ENCODE measurements at places on chromosomes 5 and 9. TPM values are rescaled to one million over a fixed set of nuclear protein-coding genes. Genes with fewer than 3 reads are reported as not detected.
A peak's percentile ranks its signal among the peaks of the same experiment; 100 is the strongest.

DNA sequence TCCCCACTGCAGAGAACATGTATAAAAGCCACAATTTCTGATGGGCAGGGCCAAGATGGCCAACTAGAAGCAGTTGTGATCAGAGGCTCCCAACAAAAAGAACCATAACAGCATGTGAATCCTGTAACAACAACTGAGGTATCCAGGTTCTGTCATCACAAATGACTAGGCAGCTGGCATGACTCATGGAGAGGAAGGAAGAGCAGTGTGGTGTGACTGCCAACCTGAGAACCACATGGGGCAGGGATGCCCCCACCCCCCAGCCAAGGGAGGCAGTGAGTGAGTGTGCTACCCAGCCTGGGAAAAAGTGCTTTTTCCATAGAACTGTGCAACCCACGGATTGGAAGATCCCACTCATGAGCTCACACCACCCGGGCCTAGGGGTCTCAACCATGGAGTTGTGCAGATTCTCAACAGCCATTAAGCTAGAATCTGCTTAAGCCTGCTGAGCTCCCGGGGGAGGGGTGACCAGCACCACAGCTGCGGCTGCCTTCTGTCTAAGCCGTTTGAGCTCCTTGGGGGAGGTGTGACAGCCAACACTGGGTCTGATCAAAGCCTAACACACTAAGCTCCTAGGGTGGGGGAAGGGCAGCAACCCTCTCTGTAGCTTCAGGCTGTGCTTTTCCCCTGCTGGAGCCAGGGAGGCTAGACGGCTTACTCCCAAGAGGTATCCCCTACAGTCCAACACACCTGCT is 80.1 kb upstream of the DMAC1 start:
- no peaks in the 10 kb centered on the region for H3K4me1 ChIP-seq
- H3K36me3 ChIP-seq = no peaks in the 10 kb centered on the region
- DNase-seq = no peak

GRCh38 chr9:137454597-137455358 is 4.4 kb downstream of the NSMF start:
- DNase-seq = no peak
- H3K4me1 ChIP-seq = peaks cover 7% of the 10 kb centered on the region
- H3K36me3 ChIP-seq = no peaks in the 10 kb centered on the region
- H3K27ac ChIP-seq = peak overlapping the region; percentile 48

DNA sequence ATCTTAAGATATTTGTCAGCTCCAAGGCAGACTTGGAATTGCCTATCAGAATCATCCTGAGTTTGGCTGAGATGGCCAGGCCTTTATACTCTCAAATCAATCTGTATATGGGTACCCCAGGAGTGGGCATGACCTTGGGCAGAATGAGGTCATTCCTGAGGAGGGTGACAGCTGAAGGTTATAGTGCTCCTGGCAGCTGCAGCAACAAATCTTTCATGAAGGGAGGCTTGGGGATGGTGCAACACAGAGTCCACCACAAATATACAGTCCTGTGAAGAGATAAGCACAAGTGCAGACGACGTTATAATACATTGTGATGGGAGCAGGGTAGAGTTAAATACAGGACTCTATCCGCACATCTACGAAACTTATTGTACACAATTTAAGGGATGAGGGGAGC is 21.1 kb upstream of the TRIO start:
- no peaks in the 10 kb centered on the region for H3K27me3 ChIP-seq
- DNase-seq = no peak
- no peaks in the 10 kb centered on the region for H3K4me1 ChIP-seq
- no peaks in the 10 kb centered on the region for H3K36me3 ChIP-seq

DNA sequence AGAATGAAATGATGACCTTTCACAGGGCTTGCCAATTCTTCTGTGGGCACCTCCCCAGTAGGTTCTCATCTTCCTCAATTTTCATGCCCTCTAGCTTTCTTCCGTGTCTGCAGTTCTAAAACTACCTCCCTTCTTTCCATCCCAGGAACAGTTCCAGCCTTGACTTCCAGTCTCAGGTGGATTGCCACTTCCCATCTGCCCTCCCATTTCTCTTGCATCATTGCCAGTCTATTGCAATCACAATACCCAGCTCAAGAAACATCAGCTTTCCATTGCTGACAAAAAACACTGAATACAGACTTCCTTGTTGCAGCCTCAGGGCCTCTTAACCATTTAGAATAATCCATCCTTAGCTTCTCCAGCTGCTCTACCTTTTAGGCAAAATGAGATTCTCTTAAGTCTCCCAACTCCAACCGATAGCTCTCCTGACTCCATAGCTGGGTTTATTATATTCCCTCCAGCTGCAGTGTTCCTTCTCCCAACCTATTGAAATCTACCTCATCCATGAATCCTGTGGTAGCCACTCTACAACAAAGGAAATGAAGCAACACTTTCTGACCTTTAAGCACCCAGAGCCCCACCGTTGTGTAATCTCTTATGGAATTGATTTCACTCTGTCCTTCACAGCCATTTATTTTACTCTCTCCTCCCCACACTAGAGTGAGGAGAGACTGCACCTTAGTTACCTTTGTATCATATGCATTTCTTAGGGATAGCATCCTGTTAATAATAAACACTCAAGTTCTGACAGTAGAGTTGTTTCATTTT is 75.6 kb upstream of the PCA3 start:
- no peak overlapping the region for H3K27ac ChIP-seq
- H3K4me1 ChIP-seq = no peaks in the 10 kb centered on the region
- DNase-seq = no peak
- H3K4me3 ChIP-seq = no peak overlapping the region
- H3K27me3 ChIP-seq = peaks cover 5% of the 10 kb centered on the region

- H3K27ac ChIP-seq = no peak overlapping the region
- no peaks in the 10 kb centered on the region for H3K36me3 ChIP-seq
- H3K4me1 ChIP-seq = no peaks in the 10 kb centered on the region
- no peaks in the 10 kb centered on the region for H3K27me3 ChIP-seq
- no peak overlapping the region for H3K4me3 ChIP-seq
Measured at GRCh38 chr9:6134661-6135180, 80.9 kb upstream of the IL33 start.

GRCh38 chr5:1337489-1338195 is 7.3 kb downstream of the CLPTM1L start:
- H3K4me1 ChIP-seq = no peaks in the 10 kb centered on the region
- DNase-seq = no peak
- no peak overlapping the region for H3K4me3 ChIP-seq
- H3K27ac ChIP-seq = no peak overlapping the region
- H3K36me3 ChIP-seq = peaks cover 6% of the 10 kb centered on the region

DNA sequence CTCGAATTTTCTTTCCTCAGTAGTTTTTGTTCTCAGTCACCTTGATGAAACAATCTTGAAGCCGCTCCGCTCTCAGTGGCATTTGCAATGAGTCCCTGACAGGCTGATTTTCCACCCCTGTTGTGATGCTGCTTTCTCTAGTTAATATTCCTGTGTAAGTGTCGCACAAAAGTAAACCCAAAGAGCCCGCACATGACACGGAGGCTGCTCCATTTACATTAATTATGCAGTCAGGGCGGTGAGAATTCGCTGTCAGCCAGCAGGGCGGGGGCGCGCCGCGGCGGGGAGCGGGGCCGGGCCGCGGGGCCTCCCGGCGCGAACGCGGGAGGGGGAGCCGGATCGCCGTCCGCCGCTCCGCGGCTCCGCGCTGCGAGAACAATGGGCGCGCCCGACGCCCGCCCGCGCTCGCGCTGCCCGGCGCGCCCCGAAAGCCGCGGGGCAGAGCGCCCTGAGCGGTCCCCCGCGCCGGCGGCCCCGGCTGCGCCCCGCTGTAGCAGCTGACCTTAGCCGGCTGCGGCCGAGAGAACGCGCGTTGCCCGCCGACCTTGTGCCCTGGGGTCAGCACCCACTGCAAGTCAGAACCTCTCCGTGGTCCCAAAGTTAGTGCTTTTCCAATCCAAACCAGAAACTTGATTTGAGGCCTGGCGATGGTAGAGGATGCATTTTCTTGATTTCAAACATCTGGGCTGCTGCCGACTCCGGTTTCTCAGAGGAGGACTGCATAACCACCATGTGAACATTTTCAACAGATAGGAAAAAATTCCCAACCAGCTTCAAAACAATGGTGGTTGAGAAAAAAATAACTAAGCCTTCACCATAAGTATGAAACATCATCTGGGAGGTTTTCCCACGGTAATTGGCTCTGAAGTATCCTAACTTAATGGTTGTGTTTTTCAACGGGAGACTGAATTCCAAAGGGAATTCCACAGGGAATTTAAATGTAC is 142.6 kb downstream of the PBX3 start:
- no peak for DNase-seq
- H3K27ac ChIP-seq = no peak overlapping the region
- H3K36me3 ChIP-seq = no peaks in the 10 kb centered on the region
- H3K27me3 ChIP-seq = no peaks in the 10 kb centered on the region

- peak; percentile 43 for DNase-seq
- peak overlapping the region; percentile 90 for H3K27ac ChIP-seq
- peaks cover 10% of the 10 kb centered on the region for H3K4me1 ChIP-seq
- no peaks in the 10 kb centered on the region for H3K27me3 ChIP-seq
Measured at GRCh38 chr9:27528886-27529315, 713 bp downstream of the MOB3B start.

GRCh38 chr9:89564346-89564878 is 40.4 kb upstream of the GADD45G start:
- H3K27ac ChIP-seq = no peak overlapping the region
- H3K4me1 ChIP-seq = no peaks in the 10 kb centered on the region
- no peaks in the 10 kb centered on the region for H3K27me3 ChIP-seq
- H3K36me3 ChIP-seq = no peaks in the 10 kb centered on the region

DNA sequence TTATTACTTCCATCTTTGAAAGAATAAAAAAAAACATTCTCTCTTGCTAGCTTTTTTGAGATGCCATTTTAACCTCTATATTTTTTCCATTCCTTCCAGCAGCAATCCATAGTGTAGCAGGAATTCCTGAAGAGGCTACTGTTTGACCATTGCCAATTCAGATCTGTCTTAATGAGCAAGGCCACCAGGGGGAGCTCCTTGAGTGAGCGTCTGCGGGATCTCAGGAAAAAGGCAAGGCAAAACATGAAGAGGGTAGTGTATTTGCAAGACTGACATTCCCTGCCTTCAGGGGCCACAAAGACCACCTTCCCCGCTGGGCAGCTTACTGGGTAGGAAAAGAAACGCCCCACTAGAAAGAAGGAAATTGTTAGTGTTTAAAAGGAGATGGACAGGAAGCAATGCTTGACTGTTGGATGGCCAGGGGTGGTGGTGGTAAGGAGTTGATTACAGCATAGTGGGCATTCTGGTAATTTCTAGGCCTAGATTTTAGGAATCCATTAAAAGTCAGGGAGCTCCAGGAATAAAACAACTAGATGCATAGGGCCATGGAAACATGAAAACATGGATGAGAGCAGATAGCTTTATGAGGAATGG is 206.6 kb upstream of the HAPLN1 start:
- no peaks in the 10 kb centered on the region for H3K27me3 ChIP-seq
- no peak overlapping the region for H3K27ac ChIP-seq
- no peak for DNase-seq

DNA sequence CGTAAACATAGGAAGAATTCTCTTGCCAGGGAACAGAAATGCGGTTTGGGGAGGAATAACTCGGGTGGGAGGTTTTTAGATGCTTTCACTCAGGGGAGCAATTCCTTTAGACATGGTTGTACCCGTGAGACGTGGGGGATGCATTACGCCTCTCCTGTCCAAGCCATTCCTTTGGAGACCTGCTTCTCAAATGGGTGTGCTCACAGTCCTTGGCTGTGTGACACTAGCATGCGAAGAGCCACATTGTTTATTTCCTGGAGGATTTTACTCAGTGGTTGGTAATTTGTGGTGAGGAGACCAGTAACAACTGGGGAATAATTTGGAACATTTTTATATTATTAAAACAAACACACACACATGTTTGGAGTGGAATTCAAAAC is 18.5 kb downstream of the COL15A1 start:
- H3K36me3 ChIP-seq = no peaks in the 10 kb centered on the region
- H3K27me3 ChIP-seq = no peaks in the 10 kb centered on the region
- H3K4me3 ChIP-seq = no peak overlapping the region

DNA sequence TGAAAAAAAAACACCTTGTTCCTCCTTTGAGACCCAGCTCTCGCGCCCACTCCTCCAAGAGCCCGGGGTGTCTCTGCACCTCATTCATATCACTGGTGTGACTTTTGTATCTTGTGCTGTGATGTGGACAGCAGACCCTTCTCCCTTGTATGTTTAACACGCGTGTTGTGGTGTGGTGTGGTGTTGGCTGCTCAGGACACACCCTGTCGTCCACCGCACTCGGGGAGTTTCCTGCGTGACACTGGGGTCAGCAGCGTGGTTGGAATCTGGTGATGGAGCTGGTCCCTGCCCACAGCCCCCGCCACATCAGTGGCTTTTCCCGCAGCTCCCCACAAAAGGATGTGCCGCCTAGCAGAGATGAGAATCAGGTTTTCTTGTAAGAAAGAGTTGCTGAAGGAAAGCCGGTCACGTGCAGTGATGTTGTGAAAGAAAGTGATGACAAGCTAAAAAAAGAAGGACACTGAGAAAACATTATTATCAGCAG is 61.5 kb downstream of the TENT4A start:
- H3K27ac ChIP-seq = no peak overlapping the region
- no peaks in the 10 kb centered on the region for H3K27me3 ChIP-seq

DNA sequence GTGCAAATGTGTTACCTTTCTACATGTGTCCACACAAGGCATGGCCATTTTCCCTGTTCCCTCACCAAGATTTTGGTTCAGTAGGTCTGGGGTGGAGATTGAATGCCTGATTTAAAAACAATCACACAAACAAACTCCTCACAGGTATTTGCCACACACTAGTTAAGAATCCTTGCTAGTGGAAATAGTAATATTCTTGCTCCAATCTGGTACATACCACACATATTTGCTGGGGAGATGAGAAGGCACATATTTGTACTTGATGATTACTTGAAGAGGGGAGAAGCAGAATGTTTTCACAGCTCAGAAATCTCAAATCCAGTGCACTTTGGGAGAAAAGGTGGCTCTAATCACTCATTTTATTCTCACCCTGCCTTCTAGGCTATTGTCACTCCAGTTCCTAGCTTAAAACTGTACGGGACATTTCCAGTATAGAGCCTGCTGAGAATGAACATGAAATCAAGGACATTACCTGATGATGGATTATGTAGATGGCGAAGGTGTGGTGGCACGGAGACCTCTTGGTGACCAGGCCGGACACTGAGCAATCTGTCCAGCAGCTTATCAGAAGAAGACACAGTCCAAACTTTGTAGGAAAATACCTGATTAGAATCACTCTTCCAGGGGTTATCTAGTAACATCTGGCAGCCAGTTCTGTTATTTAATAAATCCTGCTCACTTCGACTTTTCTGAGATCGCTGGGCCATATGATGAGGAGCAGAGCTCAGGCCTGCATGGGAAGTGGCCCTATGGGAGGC is 116.1 kb upstream of the IL6ST start:
- H3K4me3 ChIP-seq = no peak overlapping the region
- no peak for DNase-seq
- H3K27ac ChIP-seq = no peak overlapping the region
- H3K4me1 ChIP-seq = no peaks in the 10 kb centered on the region

GRCh38 chr5:148949841-148950470 is 112.9 kb downstream of the SH3TC2 start:
- H3K27me3 ChIP-seq = no peaks in the 10 kb centered on the region
- DNase-seq = peak; percentile 96
- H3K27ac ChIP-seq = peak overlapping the region; percentile 94
- peak overlapping the region; percentile 11 for H3K4me3 ChIP-seq
- peaks cover 29% of the 10 kb centered on the region for H3K4me1 ChIP-seq
- H3K36me3 ChIP-seq = no peaks in the 10 kb centered on the region

The STPG3 gene
- total RNA-seq = not detected

The SLCO6A1 gene
- not detected for total RNA-seq

The PCDHGA5 gene
- 0.75 TPM for total RNA-seq

The BHMT2 gene
- 6.7 TPM for total RNA-seq

The FAM221B gene
- not detected for total RNA-seq

The IGFBPL1 gene
- total RNA-seq = not detected

The ABO gene
- 0.44 TPM for total RNA-seq

The SPINK13 gene
- total RNA-seq = not detected

The MAP1B gene
- total RNA-seq = 44.2 TPM
